Kidney capillary endothelial cell (primary cell): ENCODE measurements at places on chromosomes 11 and 22.

- peak; percentile 33 for DNase-seq
Measured at GRCh38 chr11:88337987-88338668, 592 bp upstream of the CTSC start.

- DNase-seq: no peak
Measured at GRCh38 chr11:1059759-1060158, 14.9 kb upstream of the MUC2 start.

- DNase-seq: no peak
Measured at GRCh38 chr22:27836181-27836580, 34.6 kb upstream of the MN1 start.

- peak; percentile 86 for DNase-seq
Measured at GRCh38 chr22:37807410-37808293, at the start of gene GCAT. GCAT (plus strand) TSS chr22:37807934; CDS start chr22:37807968, 34 bp downstream.

GRCh38 chr11:12724301-12725054 lies 50.3 kb downstream of the TEAD1 start:
- DNase-seq: peak; percentile 86

- no peak for DNase-seq
Measured at GRCh38 chr22:45948081-45948648, 28.8 kb downstream of the WNT7B start.

DNA sequence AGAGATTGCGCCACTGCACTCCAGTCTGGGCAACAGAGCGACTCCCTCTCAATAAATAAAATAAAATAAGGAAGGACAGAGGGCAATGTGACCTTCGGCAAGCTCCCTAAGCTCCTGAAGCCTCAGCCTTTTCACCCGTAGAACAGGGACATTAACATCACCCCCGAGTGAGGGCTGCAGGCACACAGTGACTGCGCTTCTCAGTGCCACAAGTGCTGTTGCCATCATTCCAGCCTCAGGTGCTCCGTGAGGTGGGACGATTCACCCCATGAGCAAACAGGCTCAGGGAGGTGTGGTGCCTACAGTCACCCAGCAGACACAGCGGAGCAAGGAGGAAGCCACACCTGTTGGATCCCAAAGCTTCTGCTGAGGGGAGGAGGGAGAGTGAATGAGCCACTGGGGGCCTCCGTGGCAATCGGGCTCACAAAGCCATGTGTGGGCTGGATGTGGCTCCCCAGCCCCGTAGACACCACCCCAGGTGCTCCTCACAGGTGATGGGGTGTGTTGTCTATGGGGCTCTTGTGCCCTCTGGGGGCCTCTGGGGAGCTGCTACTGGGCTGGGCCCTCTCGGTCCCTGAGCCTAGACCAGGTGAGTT lies 9.1 kb upstream of the TCF20 start:
- no peak for DNase-seq

GRCh38 chr11:59615120-59615636 lies 396 bp downstream of the OSBP start:
- no peak for DNase-seq

DNA sequence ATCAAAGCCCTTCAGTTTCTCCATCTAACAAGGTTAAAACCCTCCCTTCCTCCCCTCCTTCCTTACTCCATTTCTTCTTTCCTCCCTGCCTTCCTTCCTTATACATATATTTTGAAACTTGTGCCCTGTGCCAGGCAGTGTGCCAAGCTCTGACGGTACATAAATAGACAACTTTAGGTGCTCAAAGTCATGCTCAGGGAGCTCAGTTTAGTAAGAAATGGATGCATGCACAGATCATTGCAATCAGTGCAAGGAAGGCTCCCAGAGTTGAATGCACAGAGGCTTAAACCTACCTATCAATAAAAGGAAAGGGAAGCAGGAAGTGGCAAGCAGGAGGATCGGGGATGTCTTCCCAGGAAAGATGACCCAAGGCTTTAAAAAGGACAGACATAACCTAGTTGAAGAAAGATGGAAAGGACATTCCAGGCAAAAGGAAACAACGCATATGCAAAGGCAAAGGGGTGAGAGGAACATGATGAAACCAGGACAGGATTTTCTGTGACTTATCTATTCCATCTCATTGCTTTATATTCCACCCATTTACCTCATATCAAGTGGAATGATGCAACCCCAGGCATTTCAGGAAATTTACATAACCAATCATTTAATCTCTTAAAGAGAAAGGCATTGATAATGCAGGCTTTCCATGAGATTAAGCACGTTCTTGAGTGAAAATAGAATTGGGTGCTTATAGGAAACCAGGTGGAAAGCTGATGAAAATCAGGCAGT lies 13.2 kb downstream of the FZD4 start:
- no peak for DNase-seq

DNA sequence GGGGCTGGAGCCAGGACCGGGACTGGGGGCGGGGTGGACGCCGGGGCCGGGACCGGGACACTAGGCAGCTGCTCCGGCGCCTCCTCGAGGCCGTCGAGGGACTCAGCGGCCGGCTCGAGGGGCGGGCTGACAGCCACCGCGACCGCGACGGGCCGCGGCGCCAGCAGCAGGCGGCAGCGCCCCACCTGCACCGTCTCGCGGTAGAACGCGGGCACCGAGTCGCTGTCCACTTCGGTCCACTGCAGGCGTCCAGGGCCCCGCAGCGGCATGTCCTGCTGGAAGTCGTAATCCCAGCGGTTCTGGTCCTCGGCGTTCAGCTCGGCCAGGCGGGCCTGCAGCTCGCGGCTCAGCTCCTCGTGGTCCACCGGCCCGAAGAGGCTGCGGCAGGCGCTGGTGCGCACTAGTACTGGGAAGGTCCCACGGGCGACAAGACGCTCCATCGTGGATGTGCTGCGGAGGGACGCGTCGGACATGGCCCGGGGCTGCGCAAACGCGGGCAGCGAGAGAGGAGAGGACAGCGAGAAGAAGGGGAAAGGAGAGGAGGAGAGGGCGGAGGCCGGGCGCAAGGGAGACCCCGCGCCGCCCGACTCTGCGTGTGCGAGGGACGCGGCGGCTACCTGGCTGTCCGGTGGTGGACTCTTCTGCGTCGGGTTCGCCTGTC lies 428 bp downstream of the CDKN1C start:
- no peak for DNase-seq

- no peak for DNase-seq
Measured at GRCh38 chr11:45754741-45755140, 50.2 kb upstream of the SLC35C1 start.

GRCh38 chr11:70065318-70066135 lies 12.6 kb upstream of the ANO1 start:
- DNase-seq: no peak

DNA sequence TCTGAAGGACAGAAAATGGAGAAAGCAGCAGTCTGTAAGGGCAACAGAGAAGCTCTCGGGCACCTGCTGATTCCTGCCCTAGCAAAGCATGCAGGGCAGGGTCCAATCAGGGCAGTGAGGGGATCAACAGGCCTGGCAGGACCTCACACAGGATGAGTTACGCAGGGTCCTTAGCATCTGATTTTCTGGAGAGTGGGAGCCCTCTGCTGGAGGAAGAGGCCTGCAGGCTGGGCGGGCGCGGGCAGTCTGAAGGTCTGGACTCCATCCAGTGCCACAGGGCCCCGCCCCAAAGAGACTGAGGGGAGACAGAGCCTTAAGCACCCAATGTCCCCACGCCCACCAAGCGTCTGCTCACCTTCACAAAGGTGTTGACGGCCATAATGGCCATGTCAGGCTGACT lies 28.9 kb downstream of the AP1B1 start:
- DNase-seq: no peak

DNA sequence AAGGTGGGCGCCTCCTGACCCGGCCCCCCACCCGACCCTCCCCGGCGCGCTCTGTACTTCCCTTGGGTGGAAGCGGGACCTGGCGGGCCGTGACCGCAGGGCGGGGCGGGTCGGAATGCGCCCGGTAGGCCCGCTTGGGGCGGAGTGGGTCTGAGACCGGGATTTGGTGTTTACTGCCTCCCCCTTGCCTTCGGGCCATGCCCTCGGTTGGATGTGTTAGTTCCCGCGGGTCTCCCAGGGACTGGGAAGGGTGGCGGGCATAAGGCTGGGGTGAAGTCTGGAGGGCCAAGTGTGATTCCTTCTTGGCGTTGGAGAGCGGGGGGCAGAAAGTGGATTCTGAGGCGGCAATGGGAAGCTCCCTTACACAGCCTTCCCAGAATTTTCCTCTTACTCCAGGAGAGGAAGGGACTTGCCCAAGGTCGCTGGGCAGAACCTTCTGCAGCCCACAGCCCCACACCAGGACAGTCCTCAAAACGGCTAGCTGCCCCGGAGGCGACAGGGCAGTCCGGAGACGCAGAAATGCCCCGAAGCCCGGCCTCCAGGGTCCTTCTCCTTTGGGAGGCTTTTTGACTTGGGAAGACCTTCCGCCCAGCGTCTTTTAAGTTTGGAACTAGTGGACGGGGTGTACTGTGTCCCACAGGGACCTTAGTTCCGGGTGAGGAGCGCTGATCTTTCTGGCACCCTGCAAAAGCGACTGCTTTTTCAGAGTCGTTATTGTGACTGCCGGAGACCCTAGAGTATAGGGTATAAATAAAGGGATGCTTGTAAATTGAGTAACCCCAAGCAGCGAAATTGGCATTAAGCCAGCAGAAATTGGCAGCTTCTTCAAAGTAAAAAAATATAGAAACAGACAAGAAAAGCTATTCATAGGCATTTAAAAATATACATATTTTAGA lies 647 bp downstream of the SWAP70 start:
- DNase-seq: peak; percentile 36

- DNase-seq: no peak
Measured at GRCh38 chr11:28303477-28304191, 195.4 kb downstream of the METTL15 start.

- no peak for DNase-seq
Measured at GRCh38 chr22:50396751-50397370, 53.7 kb downstream of the PPP6R2 start.

DNA sequence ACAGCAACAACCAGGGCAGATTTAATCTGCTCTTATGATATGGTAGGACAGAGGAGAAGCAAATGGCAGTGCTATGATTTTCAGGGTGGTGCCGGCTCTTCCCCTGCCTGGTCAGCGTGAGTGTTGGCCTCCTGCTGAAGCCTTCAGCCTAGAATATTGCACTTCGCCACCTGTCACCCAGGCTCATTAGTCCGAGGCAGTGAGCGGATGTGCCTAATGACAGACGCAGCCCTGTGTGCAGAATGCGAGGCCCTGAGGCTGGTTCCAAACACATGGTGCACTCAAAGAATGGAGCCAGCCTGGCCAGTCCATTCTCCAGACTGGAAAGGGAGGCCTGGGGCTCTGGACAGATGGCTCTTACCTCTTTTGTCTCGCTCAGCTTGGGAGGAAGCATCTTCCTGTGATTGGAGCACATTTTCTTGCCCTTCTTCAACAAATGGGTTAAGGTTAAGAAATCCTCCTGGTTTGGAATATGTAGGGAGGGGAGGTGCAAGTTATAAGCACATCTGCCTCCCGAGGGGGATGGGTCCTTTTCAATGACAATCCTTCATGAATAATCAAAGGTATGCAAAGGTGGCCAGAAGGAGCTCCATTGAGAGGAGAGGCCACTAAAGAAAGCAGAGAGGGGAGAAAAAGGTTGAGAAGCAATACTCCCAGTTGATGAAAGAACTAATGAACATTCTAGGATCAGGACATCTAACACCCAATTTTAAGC lies 39.7 kb upstream of the GALNT18 start:
- no peak for DNase-seq

- DNase-seq: no peak
Measured at GRCh38 chr11:118484405-118484804, 42.9 kb upstream of the TTC36 start.

- no peak for DNase-seq
Measured at GRCh38 chr11:118002010-118002540, 15.9 kb downstream of the IL10RA start.

GRCh38 chr11:94134651-94135512 lies 6.2 kb downstream of the PANX1 start:
- DNase-seq: peak; percentile 83

DNA sequence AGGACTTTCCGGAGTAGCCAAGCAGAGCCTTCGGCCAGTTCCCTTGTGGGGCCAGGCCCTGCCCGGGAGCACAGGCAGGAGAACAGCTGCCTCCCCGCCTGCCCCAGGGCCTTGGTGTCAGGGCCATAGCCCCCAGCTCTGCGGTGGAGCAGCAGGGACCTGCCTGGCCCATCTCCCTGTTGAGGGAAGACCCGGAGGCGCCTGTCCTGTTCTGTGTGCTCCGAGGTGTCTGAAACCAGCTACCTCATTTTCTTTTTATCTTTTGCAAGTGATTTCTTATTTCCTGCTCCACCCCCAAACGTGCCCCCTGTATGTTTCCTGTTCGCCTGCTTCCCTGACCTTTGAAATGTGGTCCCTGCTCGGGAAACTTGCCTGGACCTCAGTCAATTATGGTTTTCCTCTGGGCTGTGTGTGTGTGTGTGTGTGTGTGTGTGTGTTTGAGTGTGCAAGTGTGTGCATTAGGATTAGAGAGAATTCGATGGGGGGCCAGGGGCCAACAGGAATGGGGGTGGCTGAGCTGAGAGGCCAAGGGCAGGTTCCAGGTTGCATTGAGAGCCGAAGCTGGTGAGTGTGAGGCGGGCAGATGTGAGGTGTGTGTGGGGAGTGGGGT lies 19.1 kb downstream of the LRP5 start:
- no peak for DNase-seq

DNA sequence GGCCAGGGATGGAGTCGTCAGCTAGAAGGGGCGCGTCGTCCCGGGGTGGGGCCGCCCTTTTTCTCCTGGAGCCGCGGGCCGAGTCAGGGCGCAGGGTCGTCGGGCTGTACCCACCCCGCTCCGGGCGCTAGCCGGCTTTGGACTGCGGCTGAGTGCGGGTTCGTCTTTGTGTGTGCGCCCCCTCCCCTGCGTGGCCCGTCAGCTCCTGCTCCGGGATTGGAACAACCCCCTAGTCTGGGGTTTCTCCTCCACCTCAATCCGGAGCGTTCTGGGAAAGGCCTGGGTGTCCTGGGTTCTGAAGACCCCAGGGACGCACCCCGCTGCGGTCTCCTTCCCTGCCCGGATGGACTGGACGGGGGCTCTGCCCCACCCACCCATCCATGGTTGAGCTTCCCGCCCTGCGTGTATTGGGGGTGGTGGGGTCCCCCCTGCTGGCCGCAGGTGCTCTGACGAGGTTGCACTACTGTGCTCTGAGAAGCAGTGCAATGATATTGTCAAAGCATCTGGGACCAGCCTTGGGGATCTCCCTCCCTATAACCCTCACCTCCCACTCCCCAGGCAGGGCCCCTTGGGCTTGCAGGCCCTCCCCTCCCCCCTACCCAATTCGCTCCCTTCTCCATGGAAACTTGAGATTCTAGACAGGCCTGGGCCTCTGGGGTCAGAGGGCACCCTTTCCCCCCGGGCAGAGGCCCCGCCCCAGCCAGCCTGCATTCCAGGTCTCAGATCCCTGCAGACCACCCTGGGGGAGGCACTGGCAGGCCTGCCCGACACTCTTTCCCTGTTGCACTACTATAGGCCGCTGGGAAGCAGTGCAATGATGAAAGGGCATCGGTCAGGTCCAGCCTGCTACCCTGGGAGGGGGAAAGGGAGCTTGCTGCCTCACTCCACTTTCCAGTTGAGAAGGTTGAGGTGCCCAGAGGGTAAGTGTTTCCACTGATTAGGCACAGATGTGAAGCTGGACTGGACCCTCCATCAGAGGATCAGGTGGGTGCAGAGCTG lies 10.7 kb downstream of the SDF2L1 start:
- DNase-seq: no peak

GRCh38 chr11:57502376-57502775 lies 13.1 kb downstream of the SLC43A1 start:
- no peak for DNase-seq

GRCh38 chr11:73393479-73394415 lies 17.5 kb downstream of the RELT start:
- DNase-seq: peak; percentile 70

- no peak for DNase-seq
Measured at GRCh38 chr11:110463153-110463552, 33.4 kb downstream of the FDX1 start.

- DNase-seq: peak; percentile 85
Measured at GRCh38 chr22:27115816-27116256, 458.4 kb downstream of the MIAT start.
